ENCODE measurements at places on chromosomes 7 and 10.

- no peak for DNase-seq
These were observed 19.9 kb upstream of the GGCT start for GRCh38 chr7:30524545-30524944.

- DNase-seq: no peak
These were observed 18.4 kb downstream of the TRIM24 start for GRCh38 chr7:138478499-138478908.

GRCh38 chr7:96388620-96389383, 66.9 kb upstream of the SLC25A13 start:
- no peak for DNase-seq

- DNase-seq: no peak
These were observed 63.2 kb downstream of the CCNY start for GRCh38 chr10:35399414-35400009.

- DNase-seq: no peak
These were observed 11.0 kb downstream of the LCOR start for GRCh38 chr10:96842896-96843723.

- DNase-seq: no peak
These were observed 39.2 kb upstream of the ZNF680 start for GRCh38 chr7:64602086-64602485.

DNA sequence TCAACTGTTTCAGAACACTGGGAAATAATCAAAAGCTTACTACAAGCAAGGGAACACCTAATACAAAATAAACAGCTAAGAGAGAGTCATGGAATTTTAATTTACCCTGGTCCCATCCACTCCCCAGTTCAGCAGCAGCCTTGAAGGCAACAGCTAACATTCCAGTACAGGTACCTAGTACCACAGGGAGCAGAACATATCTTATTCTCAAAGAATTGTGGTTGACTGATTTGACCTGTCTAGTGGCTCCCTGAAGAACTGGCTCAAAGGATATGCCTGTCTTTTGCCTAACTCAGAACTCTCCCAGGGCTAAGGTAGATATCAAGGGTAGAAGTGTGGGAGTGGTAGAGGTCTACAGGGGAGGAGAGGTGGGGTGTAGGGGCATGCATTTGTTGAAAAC, 32.3 kb downstream of the SMURF1 start:
- DNase-seq: no peak

Data from activated naive CD8-positive, alpha-beta T cell treated with anti-CD3 and anti-CD28 coated beads, Interleukin-2, amount 50 U/mL, for 16 hours (primary cell).